ENCODE measurements at places on chromosomes 2 and 18.

DNA sequence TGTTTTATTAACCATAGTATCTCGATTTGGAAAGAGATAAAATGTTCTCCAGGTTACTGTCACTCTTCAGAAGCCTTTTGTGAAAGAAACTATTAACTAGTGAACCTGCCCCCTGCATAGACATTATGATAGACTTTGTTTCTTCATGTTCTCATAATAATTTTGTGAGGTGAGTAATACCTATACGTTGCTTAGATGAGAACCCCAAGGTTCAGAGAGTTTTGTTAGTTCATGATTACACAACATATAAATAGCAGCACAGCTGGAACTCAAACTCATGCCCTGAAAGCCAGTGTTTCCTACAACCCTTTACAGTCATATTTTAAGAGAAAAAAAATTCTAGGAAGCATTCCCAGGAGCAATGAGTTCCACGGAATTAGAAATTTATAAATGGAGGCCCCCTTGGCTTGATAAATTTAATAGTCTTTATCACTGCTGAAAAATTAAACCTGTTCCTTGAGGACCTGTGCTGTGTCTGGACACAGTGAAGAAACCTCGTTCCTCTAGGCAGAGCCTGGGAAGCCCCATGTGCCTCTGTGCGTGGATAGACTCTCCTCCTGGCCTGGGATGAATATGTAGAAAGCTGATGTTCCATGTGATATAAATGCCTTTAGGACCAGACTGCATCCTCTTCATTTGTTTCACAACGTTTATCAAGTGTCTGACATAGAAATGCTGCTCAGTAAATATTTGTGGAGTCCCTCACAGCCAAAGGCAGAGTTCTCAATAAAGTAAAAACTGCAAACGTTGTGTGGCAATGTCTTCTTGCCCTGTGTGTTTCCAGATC lies 1257.0 kb upstream of the GYPC start:
- no peak for DNase-seq

DNA sequence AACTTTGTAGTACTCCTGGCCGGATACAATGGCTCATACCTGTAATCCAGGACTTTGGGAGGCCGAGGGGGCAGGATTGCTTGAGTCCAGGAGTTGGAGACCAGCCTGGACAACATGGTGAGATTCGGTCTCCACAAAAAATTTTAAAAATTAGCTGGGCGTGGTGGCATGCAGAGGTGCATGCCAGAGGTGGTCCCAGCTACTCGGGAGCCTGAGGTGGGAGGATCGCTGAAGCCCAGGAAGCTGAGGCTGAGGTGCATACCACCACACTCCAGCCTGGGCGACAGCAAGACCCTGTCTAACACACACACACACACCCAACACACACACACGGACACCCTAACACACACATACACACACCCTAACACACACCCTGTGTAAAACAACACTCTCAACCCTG lies 55.6 kb downstream of the HDAC4 start:
- no peak for DNase-seq

DNA sequence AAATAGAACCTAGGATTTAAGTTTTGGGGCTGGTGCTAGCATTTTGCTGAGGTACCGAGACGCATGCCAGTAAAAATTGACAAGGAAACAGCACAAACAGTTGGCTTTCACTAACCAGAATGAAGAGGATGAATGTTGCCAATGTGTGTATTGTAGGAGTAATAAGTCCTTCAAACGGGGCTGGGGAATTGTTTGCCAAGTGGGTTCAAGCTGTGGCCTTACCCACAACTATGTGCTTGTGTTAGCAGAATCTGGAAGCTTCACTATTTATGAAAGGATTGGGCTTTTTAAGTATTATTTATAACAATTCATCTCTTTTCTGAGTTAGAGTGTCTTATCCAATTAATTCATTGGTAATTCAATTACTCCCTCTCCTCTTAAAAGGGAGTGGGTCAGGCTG lies 15.0 kb upstream of the KIF5C start:
- DNase-seq, result no peak

GRCh38 chr2:158253170-158253569 lies 151.5 kb downstream of the UPP2 start:
- DNase-seq, result no peak

DNA sequence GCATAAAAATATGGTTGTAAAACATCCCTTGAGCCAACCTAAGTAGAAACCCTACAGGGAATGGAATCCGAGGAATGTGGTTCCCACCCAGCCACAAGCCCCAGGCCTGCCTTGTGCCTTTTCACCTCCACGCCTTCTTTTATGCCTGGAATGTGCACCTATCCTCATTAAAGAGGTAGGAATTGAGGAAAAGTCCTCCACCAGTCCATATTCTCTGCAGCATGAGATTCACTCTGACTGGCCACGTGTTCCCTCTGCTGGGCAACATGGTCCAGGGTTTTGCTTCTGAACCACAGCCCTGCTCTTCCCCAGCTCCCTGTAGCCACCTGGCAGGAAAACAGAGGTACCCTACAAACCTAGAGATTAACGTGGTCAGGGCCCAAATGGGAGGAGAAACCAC lies 787.9 kb upstream of the RAB6C start:
- no peak for DNase-seq

- DNase-seq, result no peak
Observed at GRCh38 chr2:208311321-208311720, 45.3 kb downstream of the PIKFYVE start.

DNA sequence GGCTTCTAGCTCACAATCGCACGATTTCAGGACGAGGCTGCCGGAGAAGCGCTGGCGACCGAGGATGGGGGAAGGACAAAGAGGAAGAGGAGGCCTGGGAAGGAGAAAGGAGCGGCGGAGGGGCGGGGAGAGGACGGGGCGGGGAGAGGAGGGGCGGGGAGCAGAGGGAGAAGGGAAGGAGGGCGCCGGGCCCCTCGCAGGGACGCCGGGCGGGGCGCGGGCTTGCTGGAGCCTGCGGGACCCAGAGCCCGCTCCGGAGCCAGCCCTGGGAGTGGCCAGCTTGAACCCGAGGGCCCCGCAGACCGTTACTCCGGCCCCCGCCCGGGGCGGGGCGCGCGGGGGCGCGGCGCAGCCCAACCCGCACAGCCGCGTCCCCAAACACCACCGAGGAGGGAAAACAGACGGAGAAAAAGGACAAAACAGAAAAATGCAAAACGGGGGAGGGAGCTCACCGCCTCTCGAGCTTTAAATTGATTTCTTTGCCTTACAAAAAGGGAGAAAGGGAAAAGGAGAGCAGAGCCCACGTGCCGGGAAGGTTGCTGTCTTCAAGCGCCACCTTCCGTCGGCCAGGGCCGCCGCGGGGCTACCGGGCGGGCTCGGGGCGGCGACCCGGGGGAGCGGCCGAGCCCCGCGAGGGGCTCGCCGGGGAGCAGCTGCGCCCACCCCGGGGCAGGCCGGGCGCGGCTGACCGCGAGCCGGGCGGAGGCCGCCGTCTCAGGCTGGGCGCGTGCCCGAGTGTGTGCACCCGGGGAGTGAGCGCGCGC lies 781 bp upstream of the SOX11 start:
- peak; percentile 61 for DNase-seq

- no peak for DNase-seq
Observed at GRCh38 chr2:201730651-201731285, 32.3 kb upstream of the MPP4 start.

DNA sequence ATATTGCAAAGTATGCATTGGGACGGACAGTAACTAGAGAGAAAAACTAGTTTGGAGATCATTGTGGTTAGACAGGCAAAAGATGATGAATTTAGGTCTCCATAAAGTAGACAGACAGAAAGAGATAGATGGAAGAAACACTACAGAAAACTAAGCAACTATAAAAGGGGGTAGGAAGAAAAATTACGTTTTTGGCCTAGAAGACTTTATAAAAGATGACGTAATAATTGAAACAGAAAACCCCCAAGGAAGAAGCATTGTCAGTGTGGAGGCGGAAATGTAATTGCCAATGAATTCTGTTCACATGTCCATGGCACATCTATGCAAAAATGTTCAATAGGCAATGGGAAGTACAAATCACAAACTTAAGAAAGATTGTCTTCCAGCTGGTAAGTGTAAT lies 1211.5 kb upstream of the ZEB2 start:
- DNase-seq, result no peak

DNA sequence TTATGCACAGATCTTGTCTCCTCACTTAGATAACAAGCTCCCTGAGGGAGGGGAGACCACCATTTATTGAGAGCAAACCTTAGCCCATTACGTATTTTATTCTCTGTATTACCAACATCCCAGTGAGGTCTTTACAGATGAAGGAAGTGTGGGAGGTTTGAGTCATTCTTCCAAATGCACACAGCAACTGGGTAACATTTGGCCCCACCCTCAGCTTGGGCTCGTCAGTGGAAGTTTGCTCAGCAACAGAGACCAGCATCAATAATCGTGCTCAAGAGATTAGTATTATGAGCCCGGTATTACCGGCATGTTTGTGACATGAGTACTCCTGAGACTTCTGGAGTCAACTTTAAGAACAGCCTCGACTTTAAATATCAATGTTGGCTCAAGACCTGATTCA lies 168.6 kb downstream of the ETAA1 start:
- DNase-seq, result peak; percentile 96

GRCh38 chr2:70679259-70679658 lies 88.7 kb downstream of the ADD2 start:
- peak; percentile 39 for DNase-seq

DNA sequence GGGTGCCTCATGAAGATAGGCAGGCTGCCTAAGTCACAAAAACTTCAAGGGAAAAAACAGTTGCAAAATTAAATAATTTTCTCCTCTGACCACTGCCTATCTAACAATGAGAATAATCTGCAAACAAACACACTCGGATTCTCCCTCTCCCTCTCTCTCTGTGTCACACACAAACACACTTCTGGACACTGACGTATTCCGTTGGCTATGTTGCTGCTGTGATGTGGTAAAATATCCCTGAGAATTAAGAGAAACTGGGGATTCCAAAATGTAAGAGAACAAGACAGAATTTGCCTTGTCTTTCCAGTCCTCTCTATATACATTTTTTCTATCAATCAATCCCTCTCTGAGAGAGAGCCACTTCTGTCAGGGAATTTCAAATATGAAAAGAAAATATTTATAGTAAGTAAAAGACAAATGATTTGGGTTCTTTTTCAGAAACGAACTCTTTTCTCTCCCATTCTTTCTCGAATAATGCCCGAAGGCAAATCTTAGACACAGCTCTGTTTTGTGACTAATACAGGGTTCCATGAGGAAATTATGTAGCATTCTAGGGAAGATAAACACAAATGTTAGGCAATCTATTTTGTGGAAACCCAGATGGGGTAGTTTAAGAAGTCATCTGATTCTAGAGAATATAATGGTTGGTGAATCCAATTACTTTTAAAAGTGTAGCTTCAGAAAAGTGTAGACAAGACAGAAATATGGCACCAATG lies 310.3 kb upstream of the CYP26B1 start:
- no peak for DNase-seq

DNA sequence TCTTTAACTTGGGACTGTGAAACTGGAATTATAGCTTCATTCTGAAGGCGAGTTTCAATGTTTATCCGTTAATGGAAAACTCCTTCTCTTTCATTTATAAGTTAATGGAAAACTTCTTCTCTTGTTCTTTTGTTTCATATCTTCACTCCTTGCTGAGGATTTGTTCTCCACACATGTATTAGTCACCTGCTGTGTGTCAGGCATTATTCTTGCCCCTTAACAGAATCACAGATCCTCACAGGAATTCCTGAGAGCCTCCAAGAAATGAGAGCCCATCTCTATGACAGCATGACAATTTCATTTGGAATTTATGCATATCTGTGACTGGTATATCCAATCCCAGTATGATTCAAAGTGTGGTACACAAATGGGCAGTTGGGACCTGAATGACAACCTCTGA lies 545.8 kb downstream of the BCL11A start:
- DNase-seq, result no peak

DNA sequence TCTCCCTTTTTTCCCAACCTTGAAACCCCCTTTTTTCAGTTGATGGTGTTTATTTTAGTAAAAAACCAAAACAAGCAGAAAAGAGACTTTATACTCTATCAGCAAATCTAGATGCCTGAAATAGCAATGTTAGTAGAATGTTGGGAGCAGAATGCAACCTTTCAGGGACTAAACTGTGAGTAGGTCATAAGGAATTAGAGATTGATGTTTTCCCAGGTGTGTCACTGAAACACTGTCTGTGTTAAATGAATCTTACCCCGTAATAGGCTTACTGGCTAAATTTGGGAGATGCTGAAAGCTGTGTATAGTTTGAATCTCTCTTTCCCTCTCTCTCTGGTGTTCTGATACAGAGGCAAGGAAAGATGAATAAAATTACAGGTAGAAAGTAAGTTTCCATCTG lies 43.8 kb downstream of the AGFG1 start:
- DNase-seq, result peak; percentile 11

GRCh38 chr18:12308386-12309100 lies 502 bp downstream of the TUBB6 start:
- DNase-seq, result peak; percentile 75

DNA sequence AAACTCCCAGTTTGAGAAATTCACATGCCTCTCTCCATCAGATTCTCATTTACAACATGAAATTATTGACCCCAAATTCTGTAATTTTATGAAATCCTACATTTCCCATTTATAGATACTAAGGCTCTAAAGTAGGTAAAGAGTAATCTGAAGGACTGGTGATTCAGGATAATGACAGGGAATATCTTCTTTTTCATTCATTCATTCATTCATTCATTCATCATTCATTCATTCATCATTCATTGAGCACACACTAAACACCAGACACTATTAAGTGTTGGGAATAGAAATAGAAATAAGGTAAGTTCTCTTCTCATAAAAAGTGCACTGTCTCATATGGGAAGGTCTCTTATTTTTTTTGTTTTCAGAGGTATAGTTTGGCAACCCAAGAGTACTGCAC lies 116.9 kb downstream of the TGIF1 start:
- no peak for DNase-seq

DNA sequence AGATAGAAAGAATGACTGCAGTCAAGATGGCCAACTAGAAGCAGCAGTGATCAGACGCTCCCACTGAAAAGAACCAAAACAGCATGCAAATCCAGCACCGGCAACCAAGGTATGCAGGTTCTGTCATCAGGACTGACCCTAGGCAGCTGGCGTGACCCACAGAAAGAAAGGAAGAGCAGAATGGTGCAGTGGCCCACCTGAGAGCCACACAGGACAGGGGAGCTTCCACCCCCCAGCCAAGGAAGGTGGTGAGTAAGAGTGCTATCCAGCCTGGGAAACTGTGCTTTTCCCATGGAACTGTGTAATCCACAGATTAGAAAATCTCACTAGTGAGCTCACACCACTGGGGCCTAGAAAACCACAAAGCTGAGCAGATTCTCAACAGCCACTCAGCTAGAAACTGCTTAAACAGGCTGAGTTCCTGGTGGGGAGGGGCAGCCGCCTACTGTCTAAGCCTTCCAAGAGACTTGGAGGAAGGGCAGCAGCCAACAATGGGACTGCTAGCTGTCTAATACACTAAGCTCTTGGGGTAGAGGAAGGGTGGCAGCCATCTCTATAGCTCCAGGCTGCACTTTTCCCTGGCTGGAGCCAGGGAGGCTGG lies 127.9 kb downstream of the EVA1A start:
- peak; percentile 79 for DNase-seq

GRCh38 chr2:21930226-21930625 lies 806.5 kb downstream of the TDRD15 start:
- DNase-seq, result no peak

DNA sequence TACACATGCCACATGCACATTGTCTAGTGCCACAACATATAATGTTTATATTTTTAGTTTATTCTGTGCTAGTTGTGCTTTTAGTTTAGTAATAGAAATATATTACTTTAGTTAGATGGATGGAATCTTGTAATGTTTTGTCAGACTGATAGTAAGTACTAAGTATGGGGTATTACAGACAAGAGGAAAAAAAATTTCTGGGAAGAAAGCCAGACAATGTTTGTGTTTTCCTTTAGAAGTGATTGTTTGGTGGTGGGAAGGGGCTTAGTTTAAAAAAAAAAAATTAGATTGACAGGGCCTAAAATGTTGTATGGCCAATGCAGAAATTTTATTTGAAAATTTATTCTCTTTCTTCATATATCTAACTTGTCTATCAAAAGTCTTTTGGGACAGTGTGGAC lies 37.8 kb downstream of the ACVR2A start:
- DNase-seq, result no peak

Measured in astrocyte (in vitro differentiated cells and primary cell).